ENCODE measurements at places on chromosomes 1 and 21.

- no peak for DNase-seq
Measured at GRCh38 chr1:154837672-154838171, 32.4 kb downstream of the KCNN3 start.

- DNase-seq, result no peak
Measured at GRCh38 chr1:151513626-151514121, 2.5 kb downstream of the CGN start.

DNA sequence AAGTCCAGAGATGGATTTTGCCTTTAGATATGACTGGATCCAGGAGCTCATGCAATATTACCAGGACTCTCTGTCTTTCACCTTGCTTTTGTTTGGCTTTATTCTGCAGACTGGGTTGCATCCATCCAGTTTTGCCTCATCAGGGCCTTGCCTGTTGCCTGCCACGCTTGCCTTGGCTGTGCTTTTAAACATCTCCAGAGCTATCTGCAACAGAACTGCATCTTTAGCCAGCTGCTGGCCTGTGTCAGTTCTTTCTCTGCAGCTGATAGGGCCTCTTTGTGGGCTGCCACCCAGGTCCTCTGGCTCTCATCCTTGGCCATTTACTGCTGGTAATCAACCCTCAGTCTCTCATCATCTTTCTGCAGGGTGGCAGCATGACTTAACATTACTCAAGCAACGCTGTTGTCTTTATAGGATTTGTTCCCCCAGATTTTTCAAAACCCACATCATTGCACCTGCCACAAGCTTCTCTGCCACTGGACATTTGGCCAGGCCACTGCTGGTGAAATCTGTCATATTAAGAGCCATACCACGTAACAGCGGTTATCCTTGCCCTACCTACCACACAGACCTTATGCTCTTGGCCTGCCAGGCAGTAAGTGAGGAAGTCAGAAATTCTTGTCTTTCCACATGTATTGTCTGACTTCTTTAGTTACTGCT is 24.4 kb upstream of the HUNK start:
- no peak for DNase-seq

GRCh38 chr1:27755865-27756264 is 17.2 kb upstream of the STX12 start:
- no peak for DNase-seq

GRCh38 chr1:43729816-43730463 is 22.6 kb downstream of the ST3GAL3 start:
- no peak for DNase-seq

- no peak for DNase-seq
Measured at GRCh38 chr1:217885181-217885580, 254.0 kb downstream of the SPATA17 start.
